ENCODE measurements at places on chromosomes 2 and 18.
A peak's percentile ranks its signal among the peaks of the same experiment; 100 is the strongest.

- DNase-seq = no peak
Measured at GRCh38 chr2:77602771-77603170, 80.6 kb upstream of the LRRTM4 start.

GRCh38 chr18:57705011-57705410 lies 83.4 kb upstream of the NARS1 start:
- no peak for DNase-seq

GRCh38 chr2:120344976-120345581 lies 857 bp upstream of the INHBB start:
- DNase-seq = peak; percentile 56

DNA sequence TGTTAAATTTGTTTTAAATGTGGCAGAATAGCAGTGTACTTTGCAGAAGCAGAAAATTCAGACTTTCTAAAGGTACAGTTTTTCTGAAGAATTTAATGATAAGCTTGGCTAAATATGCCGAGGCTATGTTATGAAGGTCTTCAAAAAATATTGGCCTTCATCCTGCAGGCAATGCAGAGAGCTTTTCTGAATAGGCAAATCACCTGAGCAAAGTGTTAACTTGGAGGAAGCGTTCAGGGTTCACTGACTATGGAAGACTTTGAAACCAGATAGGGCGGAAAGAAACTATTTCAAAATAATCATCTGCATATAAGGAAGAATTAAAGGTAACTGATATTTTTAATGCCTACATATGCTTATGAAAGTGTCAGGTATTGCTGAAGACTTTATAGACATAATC lies 133.7 kb upstream of the SETBP1 start:
- no peak for DNase-seq

- DNase-seq = peak; percentile 31
Measured at GRCh38 chr18:80210312-80211083, 36.8 kb downstream of the PARD6G start.

- no peak for DNase-seq
Measured at GRCh38 chr2:71330585-71331330, 824 bp upstream of the ZNF638 start.

DNA sequence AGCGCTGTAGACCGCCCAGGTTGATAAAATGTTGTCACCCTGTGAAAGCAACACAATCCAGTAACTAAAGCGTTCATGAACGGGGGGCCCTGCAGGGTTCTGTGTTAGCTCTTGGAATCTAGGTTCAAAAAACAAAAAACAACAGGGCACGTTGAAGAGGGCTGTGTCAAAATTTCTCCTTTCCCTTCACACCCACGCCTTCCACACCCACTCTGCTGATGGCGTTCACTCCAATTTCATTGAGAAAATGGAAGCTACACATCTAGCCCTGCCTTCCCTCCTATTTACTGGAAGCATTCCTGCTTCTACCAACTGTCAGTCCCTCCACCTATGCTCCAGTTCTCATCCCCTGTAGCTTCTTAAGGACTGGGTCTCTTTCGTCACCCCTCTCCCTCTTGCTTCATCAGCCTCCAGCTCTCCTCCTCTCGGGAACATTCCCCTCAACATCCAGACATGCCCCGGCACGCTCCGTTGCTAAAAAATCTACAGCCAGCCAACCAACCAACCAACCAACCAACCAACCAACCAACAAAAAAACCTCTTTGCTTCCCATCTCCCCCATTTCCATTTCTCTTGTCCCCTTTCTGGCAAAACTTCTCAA lies 98.4 kb upstream of the SP3 start:
- no peak for DNase-seq

DNA sequence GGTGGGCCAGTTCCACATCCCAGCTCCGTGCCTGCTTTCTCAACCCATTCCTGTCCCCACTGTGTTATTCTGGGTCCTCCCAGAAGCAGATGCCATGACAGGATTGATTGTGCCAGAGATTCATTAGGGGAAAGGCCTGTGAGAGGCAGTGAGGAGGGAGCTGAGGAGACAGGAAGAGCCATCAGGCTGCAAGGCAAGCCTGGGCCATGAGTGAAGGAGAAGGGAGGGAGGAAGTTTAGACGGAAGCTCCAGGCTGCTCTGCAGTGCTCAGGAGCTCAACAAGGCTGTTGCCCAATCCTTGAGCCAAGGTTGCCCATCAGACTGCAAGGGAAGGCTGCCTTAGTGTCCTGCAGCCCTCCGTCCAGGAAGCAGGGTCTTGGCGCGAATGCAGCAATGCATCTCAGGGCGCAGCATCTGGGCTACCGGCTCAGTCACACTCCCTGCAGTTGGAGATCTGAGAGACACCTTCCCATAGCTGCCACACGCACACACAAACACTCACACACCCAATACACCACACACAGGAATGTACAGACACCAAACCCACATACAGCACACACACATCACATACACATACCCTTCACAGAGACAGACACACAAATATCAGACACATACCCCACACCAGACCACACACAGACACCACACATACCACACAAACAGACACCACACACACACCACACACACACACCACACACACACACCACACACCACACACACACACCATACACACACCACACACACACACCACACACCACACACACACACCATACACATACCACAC lies 139.5 kb upstream of the NDUFV2 start:
- DNase-seq = no peak

GRCh38 chr2:48207851-48208250 lies 301.6 kb upstream of the FBXO11 start:
- no peak for DNase-seq

DNA sequence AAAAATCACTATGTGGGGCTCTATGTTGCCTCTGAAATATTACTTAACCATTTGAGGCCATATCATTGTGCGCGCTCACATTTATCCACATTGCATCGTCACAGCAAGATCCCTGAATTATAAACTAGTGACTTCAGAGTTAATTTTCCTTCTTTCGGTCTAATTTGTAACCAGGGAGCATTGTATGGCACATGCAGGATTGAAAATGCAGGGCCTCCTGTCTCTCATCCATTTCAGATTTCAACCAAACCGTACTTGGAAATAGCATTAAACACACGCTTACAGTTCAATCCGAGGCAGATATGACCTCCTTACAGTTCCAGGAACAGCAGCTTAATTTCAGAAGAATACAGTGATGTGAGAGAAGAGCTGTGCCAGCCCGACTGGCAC lies 532 bp downstream of the MYOM1 start:
- DNase-seq = no peak

- DNase-seq = no peak
Measured at GRCh38 chr2:187453078-187453641, 5.1 kb upstream of the CALCRL start.

GRCh38 chr2:42101206-42102023 lies 53.6 kb downstream of the PKDCC start:
- peak; percentile 64 for DNase-seq

GRCh38 chr2:66581339-66582103 lies 146.6 kb downstream of the MEIS1 start:
- peak; percentile 63 for DNase-seq

GRCh38 chr2:40556293-40556692 lies 104.4 kb upstream of the SLC8A1 start:
- DNase-seq = no peak

DNA sequence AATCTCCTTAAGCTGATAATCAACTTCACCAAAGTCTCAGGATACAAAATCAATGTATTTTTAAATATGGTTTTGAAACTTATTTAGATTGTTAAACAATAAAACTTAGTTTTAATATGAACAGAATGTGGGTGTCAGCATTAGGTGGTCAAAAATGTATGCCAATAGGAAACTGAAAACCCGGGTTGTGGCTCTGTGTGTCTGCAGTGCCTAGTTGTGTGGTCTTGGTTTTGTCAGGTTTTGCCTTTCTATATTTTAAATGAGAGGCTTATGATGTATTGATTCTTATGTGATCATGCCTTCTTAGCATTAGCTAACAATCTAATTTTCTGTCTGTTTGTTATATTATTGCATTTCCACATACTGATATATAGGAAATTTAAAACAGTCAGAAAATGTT lies 227.8 kb downstream of the ZNF407 start:
- no peak for DNase-seq

GRCh38 chr2:28567061-28567471 lies 71.2 kb downstream of the PLB1 start:
- DNase-seq = no peak

GRCh38 chr18:64444819-64445218 lies 295.9 kb upstream of the LINC00305 start:
- DNase-seq = no peak
